Esophagus mucosa (tissue), 1 donor: ENCODE measurements at places on chromosomes 13 and 19. TPM values are rescaled to one million over a fixed set of nuclear protein-coding genes. Genes with fewer than 3 reads are reported as not detected.

- ATAC-seq = no peak
Measured at GRCh38 chr13:45715351-45715750, 13.2 kb downstream of the CBY2 start.

GRCh38 chr19:7216373-7216902 lies 77.8 kb downstream of the INSR start:
- ATAC-seq = no peak

GRCh38 chr19:19234220-19234816 lies 22.6 kb downstream of the NCAN start:
- no peak for ATAC-seq

DNA sequence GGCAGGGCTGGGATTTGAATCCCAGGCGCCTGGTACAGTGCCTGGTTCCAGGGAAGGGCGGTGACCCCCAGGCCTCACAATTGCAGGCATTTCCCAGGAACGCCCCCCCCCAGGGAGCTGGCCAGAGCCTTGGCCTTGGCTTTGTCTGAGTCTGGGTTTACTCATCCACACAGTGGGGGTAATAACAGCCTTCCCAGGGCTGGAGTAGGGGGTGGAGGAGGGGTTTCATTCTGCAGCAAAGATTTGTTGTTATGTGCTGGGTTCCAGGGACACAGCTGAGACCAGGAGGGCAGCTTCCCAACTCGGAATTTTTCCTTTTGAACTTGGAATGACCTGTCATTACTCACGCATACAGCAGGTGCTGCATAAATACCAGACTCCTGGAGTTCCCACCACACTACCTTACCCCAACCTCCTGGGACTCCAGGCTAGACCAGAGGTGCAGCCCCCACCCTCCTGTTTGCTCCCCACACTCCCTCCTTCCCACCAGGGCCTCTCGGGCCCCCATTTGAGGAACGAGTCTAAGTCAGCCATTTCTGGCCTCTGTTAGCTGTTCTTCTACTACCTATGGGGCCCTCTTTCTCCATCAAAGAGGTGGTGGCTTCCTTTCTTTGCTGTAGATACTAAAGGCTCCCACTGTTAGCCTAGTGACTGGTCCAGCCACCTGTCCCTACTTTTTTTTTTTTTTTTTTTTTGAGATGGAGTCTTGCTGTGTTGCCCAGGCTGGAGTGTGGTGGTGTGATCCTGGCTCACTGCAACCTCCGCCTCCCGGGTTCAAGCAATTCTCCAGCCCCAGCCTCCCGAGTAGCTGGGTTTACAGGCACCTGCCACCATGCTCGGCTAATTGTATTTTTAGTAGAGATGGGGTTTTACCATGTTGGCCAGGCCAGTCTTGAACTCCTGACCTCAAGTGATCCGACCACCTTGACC lies 1.6 kb upstream of the ADAMTS10 start:
- ATAC-seq = no peak

GRCh38 chr13:57629821-57630235 lies 1.7 kb upstream of the PCDH17 start:
- ATAC-seq = peak; percentile 43

- no peak for ATAC-seq
Measured at GRCh38 chr13:102405499-102406100, 3.8 kb upstream of the FGF14 start.

- no peak for ATAC-seq
Measured at GRCh38 chr13:98801626-98802418, 49.4 kb upstream of the SLC15A1 start.

DNA sequence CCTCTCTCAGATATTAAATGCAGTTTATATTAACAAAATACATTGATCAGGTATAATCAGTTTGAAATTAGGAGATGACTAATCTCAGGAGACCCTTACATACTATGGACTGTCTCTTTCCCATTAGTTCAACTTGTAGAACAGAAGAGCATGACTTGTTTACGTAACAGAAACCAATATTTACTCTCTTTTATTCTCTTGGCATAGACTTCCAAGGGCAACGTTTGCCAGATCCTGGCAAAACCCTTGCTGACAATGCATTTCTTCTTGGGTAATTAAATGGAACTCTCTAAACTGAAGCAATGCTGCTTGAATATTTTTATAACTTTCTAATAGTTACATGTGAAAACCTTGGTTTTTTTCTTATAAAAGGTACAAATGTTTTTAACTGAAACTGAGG lies 68.3 kb upstream of the MYO16 start:
- ATAC-seq = no peak

The FUT3 gene
- total RNA-seq = 104 TPM

DNA sequence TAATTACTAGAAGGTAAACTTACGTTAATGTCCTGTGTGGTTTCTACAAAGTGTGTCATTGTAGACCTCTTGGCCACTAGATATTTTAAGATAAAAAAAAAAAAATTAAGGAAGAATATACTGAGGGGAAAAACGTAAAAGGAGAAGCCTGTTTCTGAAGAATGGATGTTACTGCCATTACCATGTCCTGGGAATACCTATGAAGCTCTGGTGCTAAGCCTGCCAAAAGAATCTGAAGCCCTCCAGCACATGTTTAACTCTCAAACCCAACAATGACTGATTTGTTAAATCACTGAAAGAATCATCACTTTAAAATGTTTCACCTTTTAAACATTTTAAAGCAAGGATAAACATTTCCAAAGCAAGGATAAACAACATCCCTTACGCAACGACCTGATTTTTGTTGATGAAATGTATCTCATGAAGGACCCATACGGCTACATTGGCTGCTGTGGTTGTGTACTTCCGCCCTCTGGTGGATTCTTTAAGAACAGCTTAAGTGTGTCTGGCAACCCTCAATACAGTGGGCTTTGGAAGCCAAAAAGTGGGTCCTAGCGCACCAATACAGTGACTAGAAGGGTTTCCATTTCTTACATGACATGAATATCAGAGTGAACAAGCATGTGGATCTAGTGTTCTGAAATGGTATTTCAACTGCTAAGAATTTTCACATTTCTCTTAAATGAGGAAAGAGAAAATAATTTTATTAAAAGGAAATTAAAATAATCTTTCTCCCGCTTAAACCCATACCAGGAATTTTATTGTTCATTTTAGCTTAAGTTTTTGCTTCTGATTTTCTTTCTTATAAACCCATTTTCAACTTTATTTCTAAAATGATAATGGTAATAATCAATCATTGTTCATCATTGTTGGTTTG lies 74.5 kb upstream of the RAP2A start:
- ATAC-seq = peak; percentile 80

DNA sequence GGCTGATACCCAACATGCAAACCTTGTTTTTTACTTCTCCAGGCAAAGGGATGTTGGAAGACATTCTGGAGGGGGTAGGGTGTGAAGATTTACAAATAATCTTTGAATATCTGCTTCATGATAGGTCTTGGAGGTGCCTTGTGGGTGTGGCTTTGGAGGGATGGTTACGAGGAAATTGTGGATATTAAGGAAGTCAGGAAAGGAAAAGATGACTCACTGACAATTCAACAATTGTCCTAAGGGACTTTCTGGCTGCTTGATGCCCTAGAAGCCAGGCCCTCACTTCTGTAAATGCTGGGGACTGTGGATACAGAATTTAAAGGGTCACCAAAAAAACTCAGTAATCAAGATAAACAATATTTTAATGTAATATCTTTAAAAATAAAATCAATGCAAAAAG lies 37.4 kb upstream of the ZNF527 start:
- ATAC-seq = no peak

- ATAC-seq = peak; percentile 6
Measured at GRCh38 chr19:3768015-3768747, 3.8 kb downstream of the RAX2 start.

The ZNF534 gene
- not detected for total RNA-seq

GRCh38 chr13:72151241-72151640 lies 284.2 kb upstream of the DACH1 start:
- ATAC-seq = no peak

The FGF9 gene
- 0.04 TPM for total RNA-seq

The KIR3DL2 gene
- total RNA-seq = not detected

The KLK15 gene
- total RNA-seq = not detected

DNA sequence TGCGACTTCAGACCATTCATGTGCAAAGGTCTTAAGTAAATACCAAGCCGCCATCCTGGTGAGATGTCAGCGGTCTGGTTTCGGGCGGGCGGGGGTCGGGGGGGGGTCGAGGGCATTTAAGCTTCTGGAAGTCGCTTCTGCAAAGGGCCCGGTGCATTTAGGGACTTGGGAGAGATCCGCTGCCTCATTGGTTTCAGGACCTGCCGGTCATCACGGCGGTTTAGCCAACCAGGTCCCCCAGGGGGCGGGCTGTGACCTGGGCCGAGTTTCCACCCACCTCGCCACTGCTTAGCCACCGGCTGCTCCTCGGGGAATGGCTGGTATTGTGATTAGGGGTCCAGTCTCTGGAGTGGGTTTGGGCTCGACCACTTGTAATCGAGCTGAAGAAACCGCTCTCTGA lies 7.8 kb downstream of the ANKLE1 start:
- no peak for ATAC-seq

DNA sequence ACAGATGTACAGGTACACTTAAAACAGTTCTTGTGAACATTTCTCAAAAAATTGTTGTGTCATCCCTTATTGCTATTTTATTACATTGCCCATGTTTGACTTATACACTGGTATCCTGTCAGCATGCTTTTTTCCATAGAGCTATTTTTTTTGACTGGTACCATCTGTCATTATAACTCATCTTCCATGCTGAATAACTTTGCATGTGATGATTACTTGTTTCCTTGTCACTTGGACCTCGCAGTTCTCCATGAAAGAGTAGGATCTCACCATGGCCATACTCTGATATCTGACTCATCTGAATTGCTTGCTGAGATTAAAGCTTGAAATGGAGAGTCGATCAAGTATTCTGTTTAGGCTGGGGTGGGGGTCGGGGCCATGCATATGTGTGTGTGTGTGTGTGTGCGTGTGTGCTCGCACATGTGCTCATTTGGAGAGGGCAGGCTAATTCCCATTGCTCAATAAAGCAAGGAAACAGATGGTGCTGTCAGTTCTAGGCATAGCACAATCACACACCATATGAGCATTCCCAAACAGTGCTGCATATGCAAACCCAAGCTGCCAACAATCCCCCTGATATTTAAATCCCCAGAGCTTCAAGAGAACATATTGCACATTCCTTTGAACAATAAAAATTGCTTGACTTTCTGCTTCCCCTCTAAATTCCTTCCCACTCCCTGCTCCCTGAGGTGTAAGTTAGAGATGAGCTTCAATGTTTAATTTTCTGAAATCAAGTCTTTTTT lies 62.9 kb downstream of the NHLRC3 start:
- no peak for ATAC-seq
